ENCODE measurements at places on chromosomes 6 and 20.

- no peak for DNase-seq
Measured at GRCh38 chr6:95325916-95326315, 251.4 kb upstream of the MANEA start.

DNA sequence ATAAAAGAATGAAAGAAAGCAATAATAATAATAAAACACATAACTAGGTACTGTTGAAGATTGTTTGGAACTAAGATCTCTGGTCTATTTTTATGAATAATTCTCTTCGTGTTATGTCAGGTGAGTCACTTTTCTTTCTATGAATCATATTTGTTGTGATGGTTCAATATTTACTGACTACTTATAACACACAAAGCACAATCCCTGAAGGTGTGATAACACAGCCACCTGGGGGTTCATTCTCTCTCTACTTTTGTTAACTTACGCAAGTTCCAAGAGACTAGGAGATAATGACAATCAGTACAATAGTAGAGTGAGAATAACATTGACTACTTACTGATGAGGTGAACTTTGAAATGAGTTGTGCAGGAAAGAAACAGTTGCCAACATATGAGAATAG lies 149.9 kb downstream of the IBTK start:
- no peak for DNase-seq

DNA sequence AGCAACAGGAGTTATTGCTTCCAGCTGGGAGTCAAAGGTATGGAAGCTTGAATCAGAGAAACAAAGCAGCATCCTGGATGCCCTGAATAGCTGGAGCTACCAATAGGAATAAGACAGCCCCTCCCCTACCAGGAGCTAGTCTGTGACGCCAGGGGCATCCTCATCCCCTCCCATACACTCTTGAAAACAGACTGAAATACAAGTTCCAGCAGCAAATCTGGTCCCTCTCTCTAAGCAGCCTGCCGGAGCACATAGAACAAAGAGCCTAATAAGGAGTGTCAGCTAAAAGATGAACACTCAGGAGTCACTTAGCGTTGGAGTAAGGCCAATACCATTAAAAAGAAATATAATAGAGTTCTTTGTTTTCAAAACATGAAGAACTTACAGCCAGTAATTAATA lies 25.6 kb downstream of the FILIP1 start:
- DNase-seq, result no peak

DNA sequence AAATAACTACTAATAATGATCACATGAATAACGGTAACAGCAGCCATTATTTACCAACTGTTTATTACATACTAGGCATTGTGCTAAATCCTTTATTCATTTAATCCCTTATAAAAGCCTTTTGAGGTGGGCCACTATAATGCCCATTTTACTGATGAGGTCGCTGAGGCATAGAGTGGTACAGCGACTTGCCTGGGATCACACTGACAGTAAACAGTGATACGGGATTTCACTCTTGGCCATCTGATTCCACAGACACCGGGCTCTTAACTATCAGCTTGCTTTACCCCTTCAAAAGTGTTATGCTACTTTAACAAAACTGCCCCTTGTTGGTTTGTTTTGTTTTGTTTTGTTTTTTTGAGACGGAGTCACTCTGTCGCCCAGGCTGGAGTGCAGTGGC lies 2.2 kb upstream of the RAB22A start:
- DNase-seq, result no peak

GRCh38 chr6:11164717-11165646 lies 53.5 kb upstream of the ERVFRD-1 start:
- no peak for DNase-seq

GRCh38 chr20:20969701-20970280 lies 136.4 kb downstream of the LINC00237 start:
- no peak for DNase-seq

GRCh38 chr6:167528239-167528638 lies 203.4 kb downstream of the TTLL2 start:
- DNase-seq, result no peak

DNA sequence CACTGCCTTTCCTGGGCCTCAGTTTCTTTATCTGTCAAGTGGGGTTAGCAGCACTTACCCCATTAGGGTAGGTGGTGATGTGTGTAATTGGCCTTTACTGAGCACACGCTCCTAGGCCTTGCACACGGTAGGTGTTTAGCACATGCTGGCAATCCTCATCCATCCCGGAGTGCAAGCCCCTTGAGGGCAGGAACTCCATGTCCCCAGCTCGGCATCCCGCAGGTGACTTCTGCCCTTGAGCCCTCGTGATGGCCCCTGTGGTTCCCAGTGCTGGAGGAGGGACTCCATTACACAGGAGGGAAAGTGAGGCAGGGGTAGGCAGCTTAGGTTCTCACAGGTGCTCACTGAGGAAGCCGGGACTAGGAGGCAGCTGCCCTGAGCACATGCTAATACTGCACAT lies 40.0 kb downstream of the MYH7B start:
- no peak for DNase-seq

DNA sequence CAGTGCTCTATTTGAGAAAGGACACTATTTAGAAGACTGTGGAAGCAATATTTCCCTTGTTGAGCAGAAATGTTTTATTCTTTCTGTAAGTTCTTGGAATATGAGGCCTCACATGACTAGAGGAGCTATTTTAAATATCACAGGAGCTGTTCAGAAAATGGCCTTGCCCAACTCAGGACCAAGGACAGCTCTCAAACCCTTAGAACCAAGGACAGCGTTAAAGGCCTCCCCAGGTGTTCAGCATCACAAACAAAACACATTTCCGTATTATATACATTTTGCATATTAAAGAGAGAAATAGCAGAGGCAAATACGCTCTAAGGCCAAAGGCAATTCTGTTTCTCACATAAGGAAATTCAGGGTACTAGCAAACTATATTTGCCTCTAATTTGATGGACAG lies 631.4 kb downstream of the CDH26 start:
- no peak for DNase-seq

GRCh38 chr6:125748406-125749172 lies 843 bp upstream of the HEY2 start:
- DNase-seq, result no peak

GRCh38 chr6:36314221-36315014 lies 22.3 kb downstream of the BNIP5 start:
- DNase-seq, result no peak

DNA sequence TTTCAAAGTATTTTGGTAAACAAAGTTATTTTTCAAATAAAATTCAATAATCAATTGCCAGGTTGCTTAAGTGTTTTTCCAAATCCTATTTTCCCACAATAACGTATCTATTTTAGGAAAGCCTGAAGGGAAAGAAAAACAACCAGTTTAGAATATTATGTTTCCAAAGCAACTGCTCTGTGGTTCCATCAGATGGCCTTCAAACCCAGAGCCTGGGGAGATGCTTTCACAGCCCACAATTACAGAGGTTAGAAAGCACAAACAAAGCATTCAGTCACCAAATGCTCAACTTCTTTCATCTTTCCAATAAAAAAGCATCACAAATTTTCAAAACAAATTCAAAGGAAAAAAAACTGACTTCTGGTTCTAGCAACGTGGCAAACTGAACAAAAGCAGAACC lies 66.0 kb downstream of the ELOVL5 start:
- no peak for DNase-seq

GRCh38 chr6:3575701-3576100 lies 118.9 kb upstream of the SLC22A23 start:
- DNase-seq, result no peak

DNA sequence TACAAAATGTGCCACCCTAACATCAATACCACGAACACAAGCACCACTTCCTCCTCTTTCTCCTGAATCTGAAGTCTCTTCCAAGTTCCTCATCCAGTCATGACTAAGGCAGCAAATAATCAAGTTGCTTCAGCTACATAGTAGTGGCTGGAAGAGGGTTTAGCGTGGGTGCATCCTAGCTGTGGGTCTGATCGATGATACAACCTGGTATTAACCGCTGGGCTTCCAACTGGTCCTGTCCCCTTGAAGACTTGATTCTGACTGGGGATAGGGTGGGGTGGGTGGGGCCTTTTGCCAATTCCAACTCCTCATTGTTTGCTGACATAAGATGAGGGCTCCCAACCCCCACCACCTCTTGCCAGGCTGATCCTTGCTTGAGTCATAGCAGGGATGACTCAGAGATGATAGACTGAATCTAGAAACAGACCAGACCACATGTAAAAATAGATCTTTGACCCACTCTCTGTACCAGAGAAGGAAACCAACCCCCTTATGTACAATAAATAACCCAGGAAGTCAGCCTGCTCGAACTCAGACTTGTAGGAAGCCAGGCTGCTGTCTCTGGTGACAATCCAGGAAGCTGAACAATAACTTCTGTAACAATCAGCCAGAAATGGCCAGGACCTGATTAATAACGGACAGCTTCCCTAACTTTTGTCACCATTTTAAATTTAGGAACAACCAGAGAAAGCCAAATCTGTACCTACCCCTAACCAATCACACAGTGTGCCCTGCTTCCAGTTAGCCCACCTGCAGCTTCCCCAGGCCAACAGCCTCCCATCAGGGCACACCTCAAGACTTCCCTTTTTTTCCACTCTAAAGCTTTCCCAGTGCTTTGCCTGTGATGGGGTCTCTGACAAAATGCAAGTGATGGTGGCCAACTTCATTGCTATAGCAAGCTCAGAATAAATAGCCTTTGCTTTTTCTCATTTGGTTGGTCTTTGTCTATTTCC lies 68.9 kb upstream of the FAM184A start:
- no peak for DNase-seq

- no peak for DNase-seq
Measured at GRCh38 chr6:16179063-16179462, 50.2 kb downstream of the MYLIP start.

DNA sequence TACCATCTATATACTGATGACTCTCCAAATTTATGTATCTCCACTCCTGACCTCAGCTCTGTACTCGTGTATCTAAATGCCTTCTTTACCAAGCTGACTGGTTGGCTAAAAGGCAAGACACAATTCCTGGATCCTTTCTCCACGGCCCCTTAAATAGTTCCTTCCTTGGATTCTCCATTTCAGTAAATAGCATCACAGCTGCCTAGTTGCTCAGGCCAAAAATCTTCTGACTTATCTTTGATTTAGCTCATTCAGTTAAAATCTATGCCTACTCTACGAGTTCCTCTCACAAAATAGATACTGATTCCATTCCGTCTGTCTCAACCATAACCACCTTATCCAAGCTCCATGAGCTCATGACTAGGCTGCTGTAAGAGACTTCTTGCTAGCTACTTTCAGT lies 49.5 kb upstream of the LY86 start:
- DNase-seq, result no peak

- DNase-seq, result no peak
Measured at GRCh38 chr6:7074870-7075269, 32.9 kb upstream of the RREB1 start.

- no peak for DNase-seq
Measured at GRCh38 chr6:160279850-160280249, 21.2 kb upstream of the SLC22A2 start.
